ENCODE measurements at places on chromosomes 5 and 9.

DNA sequence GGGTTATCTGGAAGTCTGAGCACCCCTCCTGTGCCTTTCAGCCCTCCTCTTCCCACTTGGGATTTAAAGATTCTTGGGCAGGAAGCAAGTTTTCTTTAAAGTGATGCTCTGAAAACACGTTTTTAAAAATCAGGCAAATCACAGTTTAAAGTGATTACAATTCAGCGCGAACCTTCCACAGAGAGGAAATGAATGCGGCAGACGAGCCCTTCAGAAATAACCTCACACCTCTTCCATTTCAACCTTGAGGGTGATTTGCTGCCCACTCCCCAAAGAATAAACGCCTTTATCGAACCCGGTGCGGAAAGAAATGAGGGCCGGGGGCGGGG is 2.3 kb upstream of the EFNA5 start:
- DNase-seq: no peak

DNA sequence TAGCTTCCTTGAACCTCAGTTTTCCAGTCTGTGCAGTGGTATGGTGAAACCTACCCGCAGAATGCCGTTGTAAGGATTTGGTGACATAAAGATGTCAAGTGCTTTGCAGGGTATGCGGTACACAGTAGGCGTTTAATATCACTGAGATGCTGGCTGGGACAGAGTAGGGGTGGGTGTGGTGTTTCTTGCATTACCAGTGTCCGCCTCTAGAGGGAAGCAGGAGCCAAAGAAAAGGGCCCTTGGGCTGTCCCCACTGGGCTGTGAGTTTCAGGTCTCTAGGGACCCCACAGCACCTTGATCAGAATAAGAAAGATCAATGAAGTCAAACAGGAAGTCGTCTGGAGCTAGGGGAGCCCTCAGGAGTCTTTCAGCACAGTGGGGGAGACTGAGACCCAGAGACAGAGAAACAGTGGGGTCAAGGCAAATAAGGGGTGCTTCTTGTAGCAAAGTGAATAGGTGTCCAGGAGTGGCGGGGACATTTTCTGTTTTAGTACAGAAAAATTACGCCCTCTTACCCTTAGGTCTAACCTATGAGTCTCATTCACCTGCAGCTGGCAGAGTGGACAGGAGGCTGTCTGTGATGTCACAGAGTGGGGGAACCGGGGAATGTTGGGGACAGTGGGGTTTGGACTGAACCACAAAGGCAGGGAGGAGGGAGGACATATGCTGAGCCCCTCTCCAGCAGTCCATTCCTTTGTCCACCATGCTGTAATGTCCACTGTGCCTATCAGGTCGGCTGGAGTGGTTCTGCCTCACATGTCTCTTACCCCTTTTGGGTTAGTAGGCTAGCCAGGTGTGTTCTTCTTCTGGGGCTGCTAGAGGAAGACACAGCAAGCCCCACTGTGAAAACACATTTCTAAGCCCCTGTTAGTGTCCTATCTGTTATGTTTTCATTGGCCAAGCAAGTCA is 4.7 kb upstream of the TEX53 start:
- peak; percentile 44 for DNase-seq

DNA sequence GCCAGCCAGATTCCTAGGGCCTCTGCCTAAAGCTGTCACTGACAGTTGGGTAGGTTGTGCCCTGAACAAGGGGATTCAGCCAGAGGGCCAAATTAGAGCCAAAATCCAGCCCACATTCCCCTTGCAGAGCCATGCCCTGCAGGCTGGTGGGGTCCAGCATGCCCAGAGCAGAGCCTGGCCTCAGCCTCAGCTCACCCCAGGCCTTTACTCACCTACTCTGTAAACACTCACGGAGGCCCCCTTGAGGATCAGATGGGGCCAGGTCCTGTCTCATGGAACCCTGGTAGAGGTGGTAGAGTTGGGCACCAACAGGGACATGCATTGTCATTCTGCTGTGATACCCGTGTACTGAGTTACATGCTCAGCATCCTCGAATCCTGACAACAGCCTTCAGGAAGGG is 74.9 kb downstream of the LMX1B start:
- DNase-seq: no peak

DNA sequence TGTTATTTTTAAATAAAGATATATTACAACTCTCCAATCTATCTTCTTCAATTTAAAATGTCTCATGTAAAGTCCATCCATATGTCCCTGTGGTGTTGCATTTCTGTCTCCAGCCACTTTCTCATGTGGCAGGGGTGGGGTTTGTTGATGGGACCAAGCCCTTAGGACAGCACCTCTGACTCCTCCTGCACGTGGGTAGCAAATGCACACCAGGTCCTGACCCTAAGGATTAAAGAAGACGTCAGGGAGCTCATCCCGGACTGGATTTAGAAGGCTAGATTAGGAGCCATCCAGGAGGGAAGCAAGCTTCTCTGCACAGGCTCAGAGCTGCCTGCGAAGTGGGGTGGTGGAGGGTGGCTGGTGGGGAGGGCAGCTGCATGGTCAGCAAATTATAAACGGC is 38.9 kb upstream of the FAM120AOS start:
- no peak for DNase-seq

GRCh38 chr5:108772626-108773025 is 24.9 kb downstream of the FER start:
- DNase-seq: no peak

- no peak for DNase-seq
Observed at GRCh38 chr9:12753931-12754330, 20.9 kb upstream of the LURAP1L start.

GRCh38 chr9:110059461-110059860 is 148.5 kb downstream of the C9orf152 start:
- DNase-seq: no peak

DNA sequence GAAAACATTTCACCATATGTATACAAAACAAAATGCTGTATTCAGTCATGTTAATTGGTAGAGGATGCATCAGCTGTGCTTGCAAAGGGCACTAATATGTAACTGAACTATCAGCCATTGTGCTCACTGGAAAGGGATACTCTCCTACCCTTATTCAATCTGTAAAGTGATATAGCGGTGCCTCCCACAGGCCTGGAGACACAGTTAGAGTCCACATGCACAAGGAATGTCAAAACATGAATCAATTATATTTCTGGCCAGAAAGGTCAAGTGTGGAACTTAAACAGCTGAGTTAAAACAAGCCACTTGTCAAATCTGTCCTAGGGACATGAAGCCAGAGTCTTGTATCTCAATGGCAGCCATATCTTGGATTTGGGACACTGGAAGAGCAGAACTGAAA is 71.2 kb upstream of the IZUMO3 start:
- no peak for DNase-seq

DNA sequence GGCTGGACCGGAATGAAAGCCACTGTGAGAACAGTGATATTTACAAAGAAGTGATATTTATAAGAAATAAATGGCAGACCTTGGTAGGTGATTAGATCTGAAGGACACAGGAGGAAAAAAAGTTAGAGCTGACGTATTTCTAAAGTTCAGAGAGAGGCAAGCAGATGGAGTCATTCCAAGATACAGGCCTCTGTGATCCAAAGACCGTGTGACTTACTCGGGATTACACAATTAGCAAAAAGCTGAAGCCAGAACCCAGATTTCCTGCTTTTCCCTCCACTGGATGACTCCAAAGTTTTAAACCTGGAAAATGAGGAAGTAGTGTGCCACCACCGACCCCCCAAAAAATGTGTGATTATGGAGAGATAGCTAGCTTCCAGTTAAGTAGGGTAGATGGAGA is 3.1 kb upstream of the DOCK8 start:
- no peak for DNase-seq

DNA sequence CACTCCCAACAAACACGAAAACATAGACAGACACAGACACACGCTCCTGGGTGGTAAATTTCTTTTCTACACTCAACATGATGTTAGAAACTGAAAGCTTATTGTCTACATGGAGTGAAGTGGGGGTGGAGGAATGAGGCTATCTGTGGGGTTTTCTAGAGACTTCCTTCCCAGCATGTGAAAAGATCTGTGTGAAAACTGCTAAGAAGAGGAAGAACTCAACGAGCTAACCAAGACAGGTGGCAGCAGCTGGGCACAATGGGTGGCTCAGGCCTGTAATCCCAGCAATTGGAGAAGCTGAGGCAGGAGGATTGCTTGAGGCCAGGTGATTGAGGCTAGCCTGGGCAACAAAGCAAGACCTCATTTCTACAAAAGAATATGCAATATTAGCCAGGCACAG is 7.6 kb downstream of the FYB1 start:
- DNase-seq: no peak

DNA sequence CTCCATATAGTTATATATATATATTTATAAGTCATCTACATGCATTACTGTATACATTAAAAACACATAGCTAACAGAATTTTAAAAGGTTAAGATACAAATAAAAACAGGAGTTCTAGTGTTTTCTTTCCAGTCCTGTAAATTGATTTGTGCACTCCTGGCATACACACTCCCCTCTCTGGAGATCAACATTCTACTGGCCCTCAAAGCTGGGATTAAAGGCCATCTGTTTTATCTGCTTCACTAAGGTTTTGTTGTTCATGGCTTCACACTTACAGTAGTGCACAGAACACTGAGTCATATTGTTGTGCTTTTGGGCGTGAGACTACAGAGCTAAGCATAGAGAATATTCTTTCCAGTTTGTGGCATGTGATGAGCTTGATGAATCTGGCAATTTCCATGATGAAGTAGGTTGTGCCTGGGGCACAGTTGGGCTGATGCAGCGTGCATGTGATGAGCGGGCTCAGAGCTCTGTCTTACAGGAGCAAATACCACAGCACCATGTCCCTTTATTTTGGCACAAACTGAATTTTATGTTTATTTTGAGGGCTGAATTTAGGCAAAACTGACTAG is 98.2 kb downstream of the TAF11L14 start:
- DNase-seq: no peak

- no peak for DNase-seq
Observed at GRCh38 chr5:172641359-172642050, 442 bp downstream of the NEURL1B start.

Data from activated CD8-positive, alpha-beta memory T cell treated with anti-CD3 and anti-CD28 coated beads for 4 hours (primary cell).